Stimulated activated CD4-positive, alpha-beta T cell treated with anti-CD3 and anti-CD28 coated beads, Interleukin-15, amount 100 ng/mL, for 48 hours (primary cell): ENCODE measurements at places on chromosomes 7 and 10.

DNA sequence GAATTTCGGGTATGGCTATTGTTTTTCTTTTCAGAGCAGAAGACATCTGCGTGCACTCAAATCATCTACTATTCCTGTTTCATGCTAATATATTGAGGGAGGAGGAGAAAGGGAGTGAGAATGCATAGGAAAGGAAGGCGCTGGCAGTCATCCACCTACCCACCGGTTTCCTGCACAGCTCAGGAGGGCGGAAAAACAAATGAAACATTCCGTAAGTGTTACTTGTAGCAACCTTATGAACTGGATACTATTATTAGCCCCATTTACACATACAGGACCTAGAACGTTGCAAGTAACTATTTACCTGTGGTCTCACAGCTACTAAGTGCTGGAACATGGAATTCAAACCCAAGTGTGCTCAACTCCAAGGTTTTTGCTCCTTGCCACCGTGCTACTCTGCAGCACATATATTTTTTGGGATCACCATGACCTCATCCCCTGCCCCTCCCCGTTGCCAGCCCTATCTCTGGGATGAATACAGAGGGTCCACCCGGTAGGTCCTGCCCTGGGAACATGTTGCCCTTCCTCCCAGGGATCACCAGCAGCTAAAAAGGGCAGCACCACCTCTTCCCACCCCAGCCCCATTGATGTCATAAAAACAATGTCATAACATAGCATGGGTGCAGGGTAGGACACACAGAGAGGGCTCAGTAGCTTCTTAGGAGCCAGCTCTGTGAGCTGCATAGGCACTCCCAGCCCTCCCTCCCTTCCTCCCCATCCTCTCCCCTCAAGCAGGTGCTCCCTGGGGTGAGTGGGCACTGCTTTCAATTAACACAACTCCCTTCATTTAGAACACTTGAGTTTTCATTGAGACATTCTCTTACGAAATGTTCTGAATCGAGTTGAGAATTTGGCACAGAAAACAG is 16.9 kb downstream of the GFRA1 start:
- no peak for DNase-seq

DNA sequence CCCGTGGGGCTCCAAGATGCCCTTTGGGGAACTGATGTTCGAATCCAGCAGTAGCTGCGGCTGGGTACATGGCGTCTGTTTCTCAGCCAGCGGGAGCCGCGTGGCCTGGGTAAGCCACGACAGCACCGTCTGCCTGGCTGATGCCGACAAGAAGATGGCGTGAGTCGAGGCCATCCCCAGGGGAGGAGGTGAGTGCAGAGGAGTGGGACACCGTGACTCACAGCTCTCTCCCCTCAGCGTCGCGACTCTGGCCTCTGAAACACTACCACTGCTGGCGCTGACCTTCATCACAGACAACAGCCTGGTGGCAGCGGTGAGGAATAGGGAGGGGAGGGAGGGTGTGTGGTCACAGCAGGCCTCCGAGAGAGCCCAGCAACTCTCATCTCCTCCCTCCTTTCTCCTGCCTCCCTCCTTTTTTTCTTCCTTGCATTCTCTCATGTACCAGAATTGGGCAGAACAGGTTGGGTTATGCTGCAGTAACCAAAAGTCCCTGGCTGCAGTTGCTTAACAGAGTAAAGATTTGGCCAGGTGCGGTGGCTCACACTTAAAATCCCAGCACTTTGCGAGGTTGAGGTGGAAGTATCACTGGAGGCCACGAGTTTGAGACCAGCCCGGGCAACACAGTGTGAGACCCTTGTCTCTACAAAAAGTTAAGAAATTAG is 16.5 kb downstream of the ARPC1B start:
- DNase-seq = no peak

DNA sequence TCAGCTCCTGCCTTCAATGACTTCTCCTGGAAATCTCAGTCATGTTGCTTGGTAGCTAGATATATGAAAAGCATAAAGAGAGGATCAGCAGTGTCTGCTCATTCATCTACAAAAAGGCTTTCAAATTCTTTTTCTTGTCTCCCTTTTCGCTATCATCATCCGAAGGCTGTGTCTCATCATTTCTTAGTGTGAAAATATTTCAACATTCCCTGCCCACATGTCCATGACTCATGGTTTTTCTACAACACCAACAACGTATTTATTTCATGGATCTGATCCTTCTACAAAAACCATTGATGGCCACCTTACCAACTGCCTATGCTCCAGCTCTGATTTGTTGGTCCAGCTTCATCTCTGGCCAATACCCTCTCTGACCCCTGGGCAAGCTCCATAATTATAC is 472.5 kb upstream of the GHITM start:
- DNase-seq = no peak

- DNase-seq = no peak
These were observed 88.8 kb upstream of the RET start for GRCh38 chr10:42988069-42988468.

- DNase-seq = no peak
These were observed 25.0 kb downstream of the YKT6 start for GRCh38 chr7:44225566-44226395.
